ENCODE measurements at places on chromosomes 4 and X. TPM values are rescaled to one million over a fixed set of nuclear protein-coding genes. Genes with fewer than 3 reads are reported as not detected.

EFHC2 gene
- 0.21 TPM for total RNA-seq

RASSF6 gene
- total RNA-seq, result 0.98 TPM

ZXDA gene
- 1.9 TPM for total RNA-seq

SLC7A11 gene
- 27.5 TPM for total RNA-seq

MCF2 gene
- total RNA-seq, result 0.08 TPM
